ENCODE measurements at places on chromosomes 5 and 9. TPM values are rescaled to one million over a fixed set of nuclear protein-coding genes. Genes with fewer than 3 reads are reported as not detected.
A peak's percentile ranks its signal among the peaks of the same experiment; 100 is the strongest.

DNA sequence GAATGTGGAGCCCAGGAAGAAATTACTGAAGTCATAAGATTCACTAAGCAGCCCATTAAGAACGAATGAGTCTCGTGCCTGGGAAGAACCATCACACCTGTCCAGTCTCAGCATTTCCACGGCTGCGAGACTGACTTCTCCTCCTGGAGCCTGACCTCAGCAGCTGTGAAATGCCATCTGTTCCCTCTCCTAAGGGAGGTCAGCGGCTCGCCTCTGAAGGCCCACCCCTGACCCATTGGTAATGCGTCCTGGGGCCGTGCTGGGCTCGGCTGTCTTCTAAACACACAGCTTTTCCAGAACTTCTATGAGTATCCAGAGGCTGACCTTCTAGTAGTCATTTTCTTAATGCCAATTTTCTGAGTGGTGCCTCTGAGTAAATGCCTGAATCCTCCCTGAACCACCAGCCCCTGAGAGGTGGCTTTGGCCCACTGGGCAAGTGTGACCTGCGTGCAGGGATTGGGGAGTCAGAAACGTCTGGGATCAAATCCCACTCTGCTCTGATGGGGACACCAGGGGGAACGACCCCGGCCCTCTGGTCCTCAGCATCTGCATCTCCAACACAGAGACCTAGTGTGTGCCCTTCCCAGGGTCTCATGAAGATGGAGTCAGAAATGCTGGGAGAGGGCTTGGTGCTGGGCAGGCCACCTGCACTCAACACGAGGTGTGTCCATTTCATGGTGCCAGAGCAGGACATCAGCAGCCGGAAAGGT, 5.7 kb downstream of the SLC6A3 start:
- DNase-seq, result no peak

DNA sequence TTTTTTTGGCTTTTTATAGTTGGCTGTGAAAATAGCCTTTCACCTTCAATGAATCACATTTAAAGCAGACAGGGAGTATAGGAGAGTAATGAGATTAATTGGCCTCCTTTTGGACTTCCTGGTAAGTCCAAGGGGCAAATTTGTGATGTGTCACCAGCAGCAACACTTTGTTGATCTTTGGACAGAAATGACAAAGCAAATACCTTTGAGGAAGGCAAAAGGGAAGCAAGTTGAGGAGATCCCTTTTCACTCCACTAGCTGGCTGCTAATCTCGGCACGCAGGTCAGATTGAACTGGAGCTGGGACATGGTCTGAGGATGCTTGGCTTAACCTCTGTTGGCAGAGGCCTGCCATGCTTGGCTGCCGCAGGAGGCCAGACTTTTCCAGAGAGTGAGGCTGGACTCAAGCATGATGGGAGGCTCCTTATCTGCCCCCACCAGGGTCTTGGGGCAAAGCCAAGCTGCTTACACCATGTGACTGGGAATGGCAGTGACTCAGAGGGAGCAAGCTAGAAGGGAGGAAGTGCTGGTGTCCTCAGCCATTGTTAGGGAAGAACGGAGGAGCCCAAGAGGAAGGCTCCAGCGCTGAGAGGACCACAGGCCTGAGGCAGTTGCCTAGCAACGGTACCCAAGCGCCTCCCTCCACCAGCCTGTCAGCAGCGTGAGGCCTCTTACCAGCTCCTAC, 174.5 kb upstream of the MAP1B start:
- peak; percentile 69 for DNase-seq

DNA sequence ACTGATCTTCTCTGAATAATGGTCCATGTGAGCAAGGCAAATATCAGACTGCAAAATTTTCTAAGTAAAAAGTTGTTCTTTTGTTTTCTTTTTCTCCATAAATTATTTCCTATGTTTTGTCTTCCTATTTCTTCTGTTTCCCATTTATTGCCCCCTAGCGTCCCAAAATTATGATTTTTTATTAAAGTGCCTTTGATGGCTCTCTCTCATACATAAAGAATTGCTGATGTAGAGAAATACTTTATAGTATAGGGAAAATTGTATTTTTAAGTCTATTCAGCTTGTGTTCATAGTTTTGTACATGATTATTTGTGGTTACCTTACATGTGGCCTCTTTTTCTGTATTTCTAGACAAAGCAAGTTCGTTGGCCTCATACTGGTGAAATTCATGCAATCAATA, 1031.2 kb downstream of the EFNA5 start:
- no peak for DNase-seq

GRCh38 chr5:10268100-10268499, 18.0 kb downstream of the CCT5 start:
- no peak for DNase-seq

GRCh38 chr5:77015938-77016569, 14.2 kb upstream of the AGGF1 start:
- peak; percentile 54 for DNase-seq

- DNase-seq, result no peak
These were observed 294.8 kb downstream of the ATPSCKMT start for GRCh38 chr5:9954869-9955268.

DNA sequence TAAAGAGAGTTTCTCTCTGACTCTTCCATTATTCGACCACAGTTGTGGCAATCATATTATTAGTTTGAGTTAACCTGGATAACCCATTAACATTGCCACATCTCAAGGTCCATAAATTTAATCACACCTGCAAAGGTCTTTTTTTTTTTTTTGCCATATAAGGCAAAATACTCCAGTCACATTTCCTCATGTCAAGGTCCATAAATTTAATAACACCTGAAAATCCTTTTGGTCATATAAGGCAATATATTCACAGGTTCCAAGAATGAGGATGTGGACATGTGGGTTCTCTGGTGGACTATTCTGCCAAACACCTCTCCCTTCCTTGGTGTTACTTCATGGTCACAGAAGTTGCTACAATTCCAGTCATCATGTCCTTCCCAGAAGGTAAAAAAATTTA, 213.5 kb upstream of the COX7C start:
- no peak for DNase-seq

GRCh38 chr5:156135531-156135930, 191.4 kb upstream of the SGCD start:
- no peak for DNase-seq

GRCh38 chr5:72407541-72407940, 87.4 kb downstream of the PTCD2 start:
- DNase-seq, result no peak

DNA sequence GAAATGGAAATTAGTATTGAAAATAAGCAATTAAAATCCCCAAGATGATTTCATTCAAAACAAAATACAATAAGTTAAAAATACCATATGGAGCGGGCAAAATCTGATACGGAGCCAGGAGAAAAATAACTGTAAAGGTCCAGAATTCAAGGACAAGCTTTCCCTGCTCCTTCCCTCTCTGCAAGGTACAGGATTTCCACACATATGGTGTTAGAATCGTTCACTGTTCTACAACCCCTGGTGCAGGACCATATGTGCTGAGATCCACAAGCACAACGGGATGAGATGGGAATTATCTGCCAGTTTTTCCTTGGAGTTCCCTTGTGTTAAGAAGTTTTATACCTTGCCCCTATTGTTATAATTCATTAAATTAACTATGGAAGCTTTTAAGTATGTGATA, 94.7 kb upstream of the DMAC1 start:
- no peak for DNase-seq

GRCh38 chr9:105311306-105311705, 66.9 kb downstream of the SLC44A1 start:
- peak; percentile 38 for DNase-seq

GRCh38 chr5:36450229-36451014, 148.7 kb upstream of the RANBP3L start:
- no peak for DNase-seq

DNA sequence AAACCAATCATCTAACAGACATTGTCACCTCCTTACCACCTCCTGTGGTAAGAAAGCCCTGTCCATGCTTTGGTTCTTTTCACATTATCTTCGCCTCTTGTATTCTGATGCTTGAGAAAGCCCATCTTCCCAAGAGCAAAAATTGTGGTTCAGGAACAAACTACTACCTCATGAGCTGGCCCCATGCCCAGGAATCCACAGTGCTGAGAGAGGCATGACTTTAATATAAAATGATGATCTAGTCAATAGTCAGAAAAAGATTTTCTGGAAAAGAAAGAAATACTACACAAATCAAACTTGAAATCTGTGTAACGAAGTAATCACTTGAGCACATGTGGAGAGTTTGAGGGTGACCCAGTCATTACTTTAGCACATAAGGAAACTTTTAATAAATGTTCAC, 94.7 kb downstream of the FGF10 start:
- no peak for DNase-seq

GRCh38 chr5:131180407-131180806, 9.7 kb downstream of the LYRM7 start:
- DNase-seq, result no peak

GRCh38 chr5:78661691-78662090, 13.1 kb upstream of the LHFPL2 start:
- DNase-seq, result no peak

DNA sequence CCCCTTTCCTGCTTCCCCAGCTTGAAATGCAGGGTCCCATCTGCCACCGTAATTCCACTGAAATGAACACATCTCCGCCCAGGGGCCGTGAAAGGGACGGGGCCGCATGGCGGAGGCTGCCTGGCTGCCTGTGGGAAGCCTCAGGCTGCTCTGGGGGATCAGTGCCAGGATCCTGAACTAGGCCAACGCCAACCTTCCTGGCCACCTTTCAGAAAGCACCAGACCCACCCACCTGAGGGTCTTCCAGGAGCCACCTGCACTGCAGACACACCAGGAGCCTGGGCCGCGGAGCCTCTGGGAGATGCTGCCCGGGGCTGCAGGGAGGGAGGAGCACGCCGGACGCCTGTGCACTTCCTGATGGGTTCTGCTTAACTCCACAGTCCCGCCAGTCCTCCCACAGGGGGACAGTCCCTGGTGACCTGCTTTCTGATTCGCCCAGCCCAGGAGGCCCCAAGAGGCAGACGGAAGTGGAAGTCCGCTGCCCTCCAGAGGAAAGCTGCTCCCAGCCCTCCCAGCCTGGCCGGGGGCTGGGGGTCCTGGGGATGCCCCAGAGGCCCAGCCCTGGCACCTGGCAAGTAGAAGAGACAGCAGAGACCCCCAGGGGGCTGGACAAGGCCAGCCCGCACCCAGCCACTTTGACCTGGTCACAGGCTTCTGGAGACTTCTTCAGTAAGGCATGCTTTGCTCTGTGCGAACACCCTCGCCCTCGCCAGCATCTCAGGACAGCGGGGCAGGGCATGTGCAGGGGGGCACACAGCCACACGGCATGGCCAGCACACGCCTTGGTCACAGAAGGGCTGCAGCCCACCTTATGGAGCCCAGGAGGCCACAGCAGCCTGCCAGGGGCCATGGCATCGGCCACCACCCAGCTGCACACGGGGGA, at the start of gene CARD9:
TSS of gene CARD9 (minus strand) at position 370 of the 883 bp plus-strand sequence. CDS start 1,591 bp downstream, outside the sequence.
- DNase-seq, result no peak

- no peak for DNase-seq
These were observed 131.1 kb upstream of the PHYKPL start for GRCh38 chr5:178363501-178364325.

- no peak for DNase-seq
These were observed 107.8 kb upstream of the ADAMTSL1 start for GRCh38 chr9:18366184-18366583.

- DNase-seq, result no peak
These were observed 67.8 kb downstream of the ENTREP1 start for GRCh38 chr9:69392826-69393225.

DNA sequence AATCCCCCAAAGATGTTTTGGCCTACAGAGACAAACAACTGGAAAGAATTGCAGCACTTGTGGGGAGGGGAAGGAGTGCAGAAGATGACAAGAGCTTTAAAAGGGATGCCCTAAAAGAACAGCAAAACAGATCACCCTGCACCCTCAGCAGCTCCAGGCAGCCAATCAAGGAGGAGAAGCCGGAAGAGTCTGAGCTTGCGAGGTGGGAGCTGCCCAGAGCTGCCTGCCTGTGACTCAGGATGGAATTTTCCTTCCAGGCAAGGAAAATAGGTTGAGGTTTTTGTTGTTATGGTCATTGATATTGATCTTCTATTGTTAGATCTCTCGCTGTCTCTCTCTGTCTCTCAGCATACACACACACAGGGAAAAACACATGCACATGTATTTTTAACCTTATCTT, 70.3 kb upstream of the MAP1B start:
- DNase-seq, result no peak

- DNase-seq, result no peak
These were observed 7.2 kb downstream of the RC3H2 start for GRCh38 chr9:122897969-122898368.

DNA sequence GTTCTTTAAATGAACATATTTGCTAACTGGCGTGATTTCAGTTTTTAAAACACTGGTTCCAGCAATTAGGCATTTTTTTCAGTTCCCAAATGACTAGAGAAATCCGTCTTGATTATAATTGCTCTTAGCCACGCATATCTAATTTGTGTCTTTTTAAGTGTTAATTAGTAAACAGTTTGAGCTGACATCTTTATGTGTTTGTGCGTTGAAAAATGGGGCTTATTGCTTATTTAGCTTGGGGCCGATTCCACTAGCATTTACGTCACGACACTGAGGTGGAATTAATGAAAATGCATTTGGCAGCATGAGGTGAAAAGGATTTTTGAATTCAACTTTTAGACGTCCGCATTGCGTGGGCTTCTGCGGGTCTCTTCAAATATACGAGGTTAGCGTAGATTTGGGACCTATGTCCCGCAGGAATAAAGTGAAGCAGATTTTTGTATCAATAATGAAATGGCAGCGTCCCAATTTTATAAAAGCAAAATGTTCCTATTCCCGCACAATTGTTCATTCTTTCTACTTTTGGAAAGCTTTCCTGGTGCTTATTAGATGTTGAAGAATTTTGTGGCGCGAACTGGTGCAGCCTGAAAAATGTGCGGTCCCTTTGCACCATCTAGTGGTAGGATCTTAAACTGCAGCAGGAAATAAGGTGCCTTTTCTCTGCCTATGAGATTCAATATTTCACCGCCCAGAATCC, 122.7 kb upstream of the LMX1B start:
- peak; percentile 79 for DNase-seq

DNA sequence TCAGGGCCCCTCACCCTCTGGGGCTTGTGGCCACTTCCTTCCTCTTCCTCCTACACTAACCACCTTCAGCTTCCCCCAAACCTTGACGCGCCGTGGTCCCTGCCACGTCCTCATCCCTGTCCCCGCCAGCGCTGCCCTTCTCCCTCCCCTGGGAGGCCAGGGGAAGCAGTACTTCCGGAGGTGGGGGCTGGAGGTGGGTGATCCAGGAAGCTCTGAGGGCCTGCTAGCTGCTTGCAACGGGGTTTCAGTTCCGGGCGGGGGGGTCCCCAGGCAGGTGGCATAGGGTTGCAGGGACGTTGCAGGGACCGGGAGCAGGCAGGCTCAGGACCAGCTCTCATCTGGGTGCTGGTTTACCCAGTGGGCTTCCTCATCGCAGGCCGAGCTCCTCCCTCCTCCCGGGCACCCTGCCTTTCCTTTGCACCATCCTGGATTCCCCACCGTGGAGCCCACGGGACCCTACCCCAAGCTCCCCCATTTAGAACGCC, 70.0 kb downstream of the RXRA start:
- no peak for DNase-seq

GRCh38 chr5:43601454-43602260, 1.3 kb upstream of the NNT start:
- no peak for DNase-seq

GRCh38 chr5:132824426-132824825, 6.0 kb downstream of the SHROOM1 start:
- DNase-seq, result no peak

INSL6 gene
- polyA plus RNA-seq, result 0.41 TPM

ACOT12 gene
- polyA plus RNA-seq, result 2.9 TPM

GRIN3A gene
- polyA plus RNA-seq, result not detected

PCDHB15 gene
- 2.6 TPM for polyA plus RNA-seq

WWC1 gene
- 27.8 TPM for polyA plus RNA-seq

RELL2 gene
- 19.9 TPM for polyA plus RNA-seq

ICE1 gene
- 9.5 TPM for polyA plus RNA-seq

TNC gene
- 24.6 TPM for polyA plus RNA-seq

SLC31A2 gene
- polyA plus RNA-seq, result 18.7 TPM

MED10 gene
- 75.5 TPM for polyA plus RNA-seq

TAS2R1 gene
- not detected for polyA plus RNA-seq

Measured in hepatocyte (in vitro differentiated cells).